ENCODE measurements at places on chromosomes 4 and X.

- DNase-seq, result no peak
Observed at GRCh38 chrX:124497386-124497785, 151.0 kb downstream of the SH2D1A start.

GRCh38 chrX:154044091-154044490 is 24.4 kb upstream of the IRAK1 start:
- DNase-seq, result no peak

DNA sequence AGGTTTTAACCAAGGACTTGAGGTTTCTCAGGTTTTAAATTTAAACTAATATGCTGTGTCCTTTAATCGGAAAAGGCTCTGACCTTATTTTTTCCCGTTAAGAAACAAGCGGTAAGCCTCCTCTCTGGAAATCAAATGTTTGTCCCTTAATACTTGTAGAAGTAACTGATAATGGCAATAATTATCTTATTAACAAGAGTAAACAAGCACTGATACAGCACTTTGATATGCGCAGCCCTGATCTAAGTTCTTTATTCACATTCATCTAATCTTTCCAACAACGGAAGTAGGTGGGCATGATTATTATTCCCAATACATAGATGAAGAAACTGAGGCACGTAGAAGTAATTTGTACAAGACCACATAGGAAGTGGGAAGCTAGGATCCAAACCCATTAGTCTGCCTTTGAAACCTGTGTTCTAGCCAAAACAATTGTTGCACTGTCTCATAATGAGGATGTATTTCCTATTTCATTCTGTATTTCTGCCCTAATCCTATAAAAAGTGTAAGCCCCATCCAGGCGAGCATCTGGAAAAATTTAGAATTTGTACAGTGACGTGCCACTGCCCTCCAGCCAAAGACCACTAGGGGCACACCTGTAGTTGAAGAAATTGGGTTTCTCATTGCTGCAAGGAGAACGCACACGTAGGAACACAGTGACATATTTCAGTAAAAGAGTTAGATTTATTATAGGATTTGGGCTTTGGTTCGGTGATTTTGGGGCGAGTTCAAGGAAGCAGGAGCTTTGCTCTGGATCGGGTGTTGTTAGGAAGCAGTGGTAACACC is 606 bp downstream of the CXorf58 start:
- DNase-seq, result no peak

- DNase-seq, result no peak
Observed at GRCh38 chr4:176406736-176407135, 87.0 kb downstream of the SPCS3 start.

- DNase-seq, result no peak
Observed at GRCh38 chrX:152601848-152602616, 35.7 kb upstream of the GABRQ start.

DNA sequence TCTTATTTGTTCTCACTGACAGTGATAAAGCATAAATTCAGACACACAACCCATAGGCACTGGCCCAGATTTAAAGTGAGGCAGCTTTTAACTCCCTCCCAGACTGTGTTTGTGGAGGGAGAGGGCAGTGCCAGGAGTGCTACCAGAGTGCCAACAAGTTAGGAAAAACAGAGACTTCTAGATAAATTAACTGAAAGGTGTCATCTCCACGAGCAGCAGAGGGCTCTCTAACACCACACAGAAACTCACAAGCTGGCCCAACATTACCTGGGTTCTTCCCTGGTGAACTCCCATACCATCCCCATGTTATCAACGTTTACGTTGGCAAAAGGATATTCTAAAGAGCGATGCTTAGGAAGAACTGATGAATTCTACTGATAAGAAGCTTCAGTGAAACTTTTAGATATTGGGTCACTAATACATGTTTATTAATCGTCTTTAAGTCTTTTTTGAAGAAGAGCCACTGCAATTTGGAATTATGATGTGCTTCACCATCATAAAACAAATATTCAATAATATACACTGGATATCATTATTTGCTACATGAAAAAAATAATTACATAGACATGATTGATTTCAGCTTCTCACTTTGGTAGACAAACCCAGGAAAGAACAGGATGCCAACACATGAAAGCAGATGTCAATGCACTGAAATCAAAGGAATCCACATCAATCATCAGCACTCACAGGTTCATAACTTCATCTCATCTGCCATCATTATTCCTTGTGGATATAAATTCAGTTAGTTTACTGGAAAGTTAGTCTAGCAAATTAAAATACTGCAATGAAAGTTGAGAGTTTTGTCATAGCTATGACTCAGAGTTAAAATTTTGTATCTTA is 121.2 kb upstream of the NAP1L5 start:
- DNase-seq, result no peak

DNA sequence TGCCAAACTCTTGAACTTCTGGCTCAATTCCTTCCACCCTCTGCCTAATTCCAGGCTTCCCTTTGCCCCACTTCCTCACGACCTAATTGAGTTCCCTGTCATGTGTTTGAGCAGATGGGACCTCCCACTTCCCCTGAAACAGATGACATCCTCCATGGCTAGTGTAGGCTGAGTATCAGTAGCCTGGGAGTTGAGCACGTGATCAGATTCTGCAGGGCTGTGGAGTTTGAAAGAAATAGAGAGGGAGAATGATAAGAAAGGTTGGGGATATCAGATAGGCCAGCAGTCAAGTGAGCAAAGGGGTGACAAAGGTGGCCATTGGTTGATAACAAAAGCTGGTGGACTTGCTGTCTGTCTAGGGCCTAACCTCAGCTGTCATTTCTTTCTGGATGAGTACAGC is 18.8 kb upstream of the NWD2 start:
- DNase-seq, result no peak

DNA sequence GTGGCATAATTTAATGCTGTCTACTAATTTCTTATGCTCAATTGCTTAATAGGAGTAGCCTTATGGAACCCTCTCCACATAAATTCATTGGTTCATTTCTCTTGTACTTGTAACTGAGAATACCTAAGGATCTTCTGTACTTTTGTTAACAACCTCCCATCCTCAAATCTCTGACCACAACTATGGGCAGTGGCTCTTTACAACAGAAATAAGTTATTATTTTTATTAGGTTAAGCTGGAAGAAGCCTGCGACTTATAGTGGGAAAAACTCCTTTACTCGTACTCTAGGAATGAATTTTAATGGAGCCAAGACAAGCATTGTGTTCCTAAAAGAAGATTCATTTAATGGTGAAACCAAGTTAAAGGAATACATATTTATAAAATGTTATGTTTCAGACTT is 337.1 kb upstream of the CTSO start:
- no peak for DNase-seq

GRCh38 chr4:13980317-13981310 is 353.1 kb upstream of the BOD1L1 start:
- no peak for DNase-seq

GRCh38 chrX:124818033-124818432 is 471.7 kb downstream of the SH2D1A start:
- DNase-seq, result no peak

DNA sequence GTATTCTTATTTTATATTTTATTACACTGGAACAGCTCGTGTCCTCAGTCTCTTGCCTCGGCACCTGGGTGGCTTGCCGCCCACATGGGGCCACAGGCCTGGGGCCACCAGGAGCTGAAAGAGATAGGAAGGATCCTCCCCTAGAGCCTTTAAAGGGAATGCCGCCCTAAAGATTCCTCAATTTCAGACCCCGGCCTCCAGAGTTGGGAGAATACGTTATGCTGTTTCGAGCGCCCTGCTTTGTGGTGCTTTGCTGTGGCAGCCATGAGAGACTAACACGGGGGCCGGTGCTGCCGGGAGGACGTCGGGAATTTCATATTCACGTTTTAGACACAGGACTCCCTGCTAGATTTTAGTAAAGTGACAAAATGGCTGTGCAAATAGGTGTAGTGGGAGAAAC is 33.2 kb downstream of the ACOX3 start:
- no peak for DNase-seq

GRCh38 chr4:120856294-120856693 is 66.2 kb downstream of the PRDM5 start:
- no peak for DNase-seq

GRCh38 chr4:113997206-113997605 is 17.8 kb upstream of the ARSJ start:
- DNase-seq, result no peak

- no peak for DNase-seq
Observed at GRCh38 chrX:34132028-34132427, at the start of gene FAM47A. TSS of gene FAM47A (minus strand) at chrX:34132314. CDS start at chrX:34132278, 36 bp downstream.

GRCh38 chrX:41145920-41146608 is 60.8 kb downstream of the USP9X start:
- no peak for DNase-seq

DNA sequence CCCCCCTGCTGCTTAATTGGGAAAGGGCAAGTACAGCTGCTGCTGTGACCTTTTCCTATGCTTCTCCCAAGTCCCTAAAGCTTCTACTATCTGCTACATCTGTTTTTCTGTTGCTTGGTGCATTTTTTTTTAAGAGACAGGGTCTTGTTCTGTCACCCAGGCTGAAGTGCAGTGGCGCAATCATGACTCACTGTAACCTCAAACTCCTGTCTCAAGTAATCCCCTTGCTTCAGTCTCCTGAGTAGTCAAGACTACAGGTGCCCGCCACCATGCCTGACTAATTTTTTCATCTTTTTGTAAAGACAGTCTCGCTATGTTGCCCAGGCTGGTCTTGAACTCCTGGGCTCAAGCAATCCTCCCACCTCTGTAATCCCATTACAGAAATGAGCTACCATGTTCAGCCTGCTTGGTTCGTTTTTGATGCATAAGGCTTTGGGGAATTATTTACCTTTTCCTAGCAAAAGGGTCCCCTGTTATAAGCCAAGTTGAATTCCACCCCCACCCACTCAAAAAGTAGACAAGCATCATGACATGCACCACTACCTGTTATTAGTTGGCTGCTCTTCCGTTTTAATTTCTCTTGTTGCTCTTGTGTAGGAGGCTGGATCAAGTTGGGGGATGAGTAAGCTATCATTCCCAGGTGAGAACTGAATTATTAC is 39.6 kb downstream of the DGKK start:
- no peak for DNase-seq

- DNase-seq, result peak; percentile 25
Observed at GRCh38 chr4:169009286-169010124, 550 bp downstream of the CBR4 start.

- DNase-seq, result no peak
Observed at GRCh38 chrX:71282514-71283402, 677 bp upstream of the NONO start.

DNA sequence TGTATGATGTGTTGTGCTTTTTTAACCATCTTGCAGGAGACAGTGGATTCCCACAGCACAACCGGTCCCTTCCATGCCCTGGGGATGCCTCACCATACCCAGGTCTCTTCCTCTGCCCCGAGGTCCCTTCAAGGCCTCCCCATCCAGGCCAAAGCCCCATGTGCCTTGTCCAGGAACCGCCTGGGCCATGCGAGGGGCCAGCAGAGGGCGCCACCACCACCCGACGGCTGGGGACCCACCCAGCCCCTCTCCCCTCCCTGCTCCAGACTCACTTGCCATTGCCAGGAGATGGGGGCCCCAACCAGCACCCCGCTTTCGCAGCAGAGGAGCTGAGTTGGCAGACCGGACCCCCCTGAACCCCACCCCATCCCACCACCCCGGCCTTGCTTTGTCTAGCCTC is 485.5 kb downstream of the TRAM1L1 start:
- no peak for DNase-seq

DNA sequence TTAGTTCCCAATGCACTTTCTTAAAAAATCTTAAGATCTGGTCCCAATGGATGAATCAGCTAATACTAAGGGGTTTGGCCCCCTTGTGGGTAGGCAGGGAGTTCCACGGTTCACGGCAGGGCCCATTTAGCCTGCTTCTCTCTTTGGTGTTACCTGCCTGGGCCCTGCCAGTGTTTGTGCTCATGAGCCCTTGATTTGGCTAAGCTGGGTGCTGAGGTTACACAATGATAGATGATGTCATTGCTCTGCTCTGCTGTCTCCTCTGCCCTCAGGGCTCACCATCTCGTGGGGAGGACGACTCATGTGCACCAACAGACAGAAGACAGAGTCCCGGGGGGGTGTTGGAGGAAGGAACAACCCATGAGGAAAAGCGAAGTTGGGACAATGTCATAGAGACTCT is 24.4 kb downstream of the RTL5 start:
- no peak for DNase-seq

DNA sequence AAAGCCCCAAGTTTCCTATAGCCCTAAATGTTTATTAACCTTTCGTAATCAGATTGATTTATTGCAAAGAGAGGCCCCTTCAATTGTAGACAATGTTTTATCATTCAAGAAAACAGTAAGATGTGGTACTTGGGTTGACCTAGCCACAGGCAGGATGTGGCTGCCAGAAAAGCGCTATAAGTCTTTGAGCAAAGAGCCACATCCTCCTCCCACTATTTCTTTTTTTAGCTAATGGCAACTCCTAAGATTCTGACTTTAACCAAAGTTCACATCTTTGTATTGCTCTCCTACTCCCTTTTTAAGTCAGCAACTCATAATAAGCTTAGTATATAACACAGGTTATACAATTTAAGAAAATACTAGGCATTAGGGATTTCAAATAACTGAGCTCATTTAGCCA is 70.7 kb upstream of the PPP3CA start:
- DNase-seq, result no peak

DNA sequence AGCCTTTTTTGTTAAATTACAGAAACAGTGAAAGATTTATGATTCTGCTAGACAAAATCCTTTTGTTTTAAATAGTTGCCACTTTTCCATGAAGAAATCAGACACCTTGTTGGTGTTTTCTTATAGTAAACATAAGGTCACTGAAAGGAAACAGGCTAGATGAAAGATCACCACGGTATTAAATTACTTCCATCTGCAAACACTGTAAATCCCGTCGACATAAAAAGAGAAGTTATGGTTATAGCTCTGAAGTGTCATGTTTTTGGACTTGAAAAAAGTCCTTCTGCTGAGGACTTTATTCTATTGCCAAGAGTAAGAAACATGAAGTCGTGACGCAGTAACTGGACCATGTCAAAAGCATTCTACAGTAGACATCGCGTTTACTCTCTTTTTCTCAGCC is 567.6 kb upstream of the SLIT2 start:
- DNase-seq, result no peak

- no peak for DNase-seq
Observed at GRCh38 chrX:152876931-152877840, 20.7 kb upstream of the ZNF185 start.

DNA sequence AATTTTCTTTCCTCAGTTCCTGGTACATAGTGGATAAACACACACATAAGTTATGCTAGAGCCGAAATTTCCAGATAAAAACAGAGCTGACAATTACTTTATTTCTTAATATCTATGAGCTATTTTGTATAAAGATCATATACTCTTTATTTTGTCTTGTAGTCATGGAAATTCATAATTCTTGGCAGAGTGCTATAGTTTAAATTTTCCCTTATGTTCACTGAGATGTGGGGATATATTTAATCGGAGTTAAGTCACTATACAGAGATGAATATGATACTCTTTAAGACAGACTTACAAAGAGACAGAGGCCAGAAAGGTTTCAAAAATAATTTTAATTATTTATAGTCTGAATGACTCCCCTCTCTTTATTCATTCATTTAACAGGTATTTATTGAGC is 89.7 kb downstream of the PPEF1 start:
- no peak for DNase-seq

DNA sequence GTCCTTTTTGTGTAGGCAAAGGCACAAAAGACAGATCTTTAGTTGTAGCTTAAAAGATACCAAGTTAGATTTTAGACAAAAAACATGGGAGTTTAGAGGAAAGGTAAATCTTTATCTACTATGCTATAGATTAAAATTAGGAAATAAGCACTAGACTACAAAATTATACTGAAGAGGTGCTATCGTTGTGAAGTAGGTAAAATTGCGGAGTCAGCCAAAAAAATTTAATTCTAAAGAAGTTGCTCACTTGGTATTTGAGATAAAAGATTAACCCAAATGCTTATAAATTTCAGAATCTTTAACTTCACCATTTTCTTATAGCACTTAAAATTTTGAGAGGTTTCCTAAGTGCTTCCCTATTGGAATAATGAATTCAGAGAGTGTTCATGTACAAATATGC is 604.1 kb downstream of the GRXCR1 start:
- DNase-seq, result no peak
